ENCODE measurements at places on chromosomes 16 and 17.

DNA sequence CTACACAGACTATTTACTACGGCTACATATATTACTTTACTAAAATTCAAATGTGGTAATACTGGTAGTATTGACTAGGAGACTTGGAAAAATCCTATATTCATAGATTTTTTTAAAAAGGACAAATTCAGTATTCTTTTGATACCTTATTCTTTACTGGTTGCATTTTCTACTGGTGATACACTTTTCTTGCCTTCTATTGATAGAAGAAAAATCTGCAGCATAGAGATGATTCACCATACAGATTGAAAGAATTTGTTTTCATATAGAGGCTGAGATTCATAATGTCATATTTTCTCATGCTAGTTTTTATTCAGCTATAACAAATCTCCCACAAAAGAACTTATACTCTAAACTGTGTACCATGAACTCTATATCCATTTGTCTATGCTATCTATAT is 195.4 kb upstream of the C17orf78 start:
- H3K27ac ChIP-seq: no peak overlapping the region
- H3K27me3 ChIP-seq: no peaks in the 10 kb centered on the region
- H3K4me3 ChIP-seq: no peak overlapping the region
- peaks cover 5% of the 10 kb centered on the region for H3K36me3 ChIP-seq
- no peak for DNase-seq

DNA sequence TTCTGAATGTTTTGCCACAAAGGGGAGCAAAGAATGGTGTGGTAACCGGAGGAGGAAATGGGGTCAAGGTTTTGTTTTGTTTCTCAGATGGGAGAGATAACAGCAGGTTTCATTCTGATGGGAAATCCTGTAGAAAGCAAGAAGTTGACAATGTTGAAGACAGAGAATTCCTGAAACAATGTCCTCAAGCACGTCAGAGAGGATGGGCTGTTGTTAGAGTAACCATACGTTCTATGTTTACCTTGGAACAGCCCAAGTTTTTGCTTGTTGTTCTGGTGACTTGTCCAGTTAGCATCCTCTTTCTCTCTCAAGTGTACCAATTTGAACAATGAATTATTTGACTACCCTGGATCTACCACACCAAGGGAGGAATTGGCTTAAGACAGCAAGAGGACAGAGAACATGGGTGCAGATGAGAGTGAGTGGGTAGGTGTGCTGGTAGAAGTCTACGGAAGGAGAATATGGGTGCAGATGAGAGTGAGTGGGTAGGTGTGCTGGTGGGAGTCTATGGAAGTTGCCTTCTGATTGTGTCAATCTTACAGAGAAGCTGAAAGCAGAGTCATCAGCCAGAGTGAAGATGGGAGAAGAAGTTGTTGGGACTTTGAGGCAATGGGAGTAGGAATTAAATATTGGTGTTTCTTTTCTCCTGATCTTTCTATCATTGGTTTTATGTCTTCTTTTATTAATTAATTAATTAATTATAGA is 14.8 kb upstream of the NSRP1 start:
- no peak overlapping the region for H3K4me3 ChIP-seq
- H3K4me1 ChIP-seq: no peaks in the 10 kb centered on the region
- no peaks in the 10 kb centered on the region for H3K36me3 ChIP-seq

GRCh38 chr17:65334406-65334805 is 197.2 kb downstream of the RGS9 start:
- no peaks in the 10 kb centered on the region for H3K36me3 ChIP-seq
- no peak overlapping the region for H3K27ac ChIP-seq
- no peaks in the 10 kb centered on the region for H3K27me3 ChIP-seq
- DNase-seq: no peak
- no peaks in the 10 kb centered on the region for H3K4me1 ChIP-seq
- no peak overlapping the region for H3K4me3 ChIP-seq

DNA sequence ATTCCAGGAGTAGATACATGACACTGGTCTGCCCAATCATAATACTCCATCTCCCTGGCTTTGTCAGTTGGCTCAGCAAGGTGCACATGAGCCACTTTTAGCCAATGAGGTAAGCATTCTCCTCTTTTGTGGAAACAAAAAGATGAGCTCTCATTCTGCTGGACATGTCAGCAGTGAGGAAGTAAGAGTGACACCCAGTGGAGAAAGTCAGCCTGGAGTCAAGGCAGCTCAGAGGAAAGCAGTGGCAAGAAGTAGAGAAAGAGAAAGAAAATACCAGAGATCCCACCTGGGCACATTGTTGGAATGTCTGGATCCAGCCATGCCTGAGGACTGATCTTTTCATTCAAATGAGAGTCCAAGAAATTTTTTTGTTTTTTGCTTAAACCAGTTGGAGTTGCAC is 496.9 kb upstream of the C16orf82 start:
- no peaks in the 10 kb centered on the region for H3K27me3 ChIP-seq
- H3K36me3 ChIP-seq: no peaks in the 10 kb centered on the region
- no peak for DNase-seq
- H3K4me1 ChIP-seq: no peaks in the 10 kb centered on the region
- no peak overlapping the region for H3K4me3 ChIP-seq
- no peak overlapping the region for H3K27ac ChIP-seq

GRCh38 chr17:67216578-67217320 is 28.2 kb downstream of the HELZ start:
- no peaks in the 10 kb centered on the region for H3K27me3 ChIP-seq
- DNase-seq: no peak
- no peak overlapping the region for H3K27ac ChIP-seq
- H3K36me3 ChIP-seq: no peaks in the 10 kb centered on the region

- no peaks in the 10 kb centered on the region for H3K27me3 ChIP-seq
- H3K36me3 ChIP-seq: no peaks in the 10 kb centered on the region
- no peak overlapping the region for H3K27ac ChIP-seq
Observed at GRCh38 chr17:35239823-35240222, 3.0 kb upstream of the SLFN5 start.

- no peaks in the 10 kb centered on the region for H3K36me3 ChIP-seq
- H3K4me3 ChIP-seq: no peak overlapping the region
- peaks cover 79% of the 10 kb centered on the region for H3K27me3 ChIP-seq
Observed at GRCh38 chr16:54288835-54289241, 2.3 kb upstream of the IRX3 start.

DNA sequence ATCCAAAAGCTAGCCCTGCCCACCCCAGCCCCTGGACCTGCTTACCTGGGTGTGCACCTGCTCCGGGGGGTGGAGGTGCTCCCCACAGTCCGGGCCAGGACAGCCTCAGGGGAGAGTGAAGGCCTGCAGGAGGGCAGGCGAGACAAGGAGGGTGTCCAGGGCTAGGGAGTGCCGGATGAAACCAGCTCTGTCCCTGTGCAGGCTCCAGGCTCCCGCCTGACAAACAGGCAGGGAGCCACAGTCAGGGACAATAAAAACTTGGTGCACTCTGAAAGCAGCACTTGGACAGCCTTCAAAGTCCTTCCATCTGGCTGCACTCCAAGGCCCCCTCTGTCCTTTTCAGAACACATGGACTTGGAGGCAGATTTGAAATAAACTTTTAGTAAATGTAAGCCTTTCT is 3.9 kb downstream of the PAQR4 start:
- H3K36me3 ChIP-seq: no peaks in the 10 kb centered on the region
- H3K27me3 ChIP-seq: peaks cover under 1% of the 10 kb centered on the region
- no peak for DNase-seq
- peaks cover 9% of the 10 kb centered on the region for H3K4me1 ChIP-seq
- H3K27ac ChIP-seq: no peak overlapping the region

- H3K27me3 ChIP-seq: no peaks in the 10 kb centered on the region
- H3K4me3 ChIP-seq: no peak overlapping the region
- no peak overlapping the region for H3K27ac ChIP-seq
- H3K36me3 ChIP-seq: no peaks in the 10 kb centered on the region
- H3K4me1 ChIP-seq: no peaks in the 10 kb centered on the region
Observed at GRCh38 chr17:48254896-48255295, 147.3 kb downstream of the SNX11 start.

Measured in colonic mucosa (tissue), 4 donors.